ENCODE measurements at places on chromosomes 6 and 20. TPM values are rescaled to one million over a fixed set of nuclear protein-coding genes. Genes with fewer than 3 reads are reported as not detected.
A peak's percentile ranks its signal among the peaks of the same experiment; 100 is the strongest.

Gene RPP40
- 17.1 TPM for total RNA-seq

Gene CRISP2
- not detected for total RNA-seq

DNA sequence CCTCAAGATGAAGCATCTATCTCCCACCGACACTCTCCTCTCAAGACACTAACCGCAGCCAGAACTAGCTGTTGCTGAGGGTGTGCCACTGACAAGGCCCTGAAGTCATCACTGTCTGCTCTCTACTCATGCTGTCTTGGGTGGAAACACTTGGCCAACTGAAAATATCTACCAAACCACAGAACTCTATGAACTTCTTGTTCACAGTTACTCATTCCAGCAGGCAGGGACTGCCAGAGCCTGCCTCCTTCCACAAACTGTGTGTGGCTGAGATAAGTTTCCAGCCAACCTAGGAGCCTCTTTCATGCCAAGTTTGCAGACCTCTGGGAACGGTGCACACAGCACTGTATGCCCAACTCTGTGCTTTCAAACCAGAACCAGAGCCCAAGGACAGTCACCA, 45.5 kb upstream of the NXT1 start:
- peak; percentile 73 for DNase-seq

- DNase-seq, result no peak
These were observed 269.6 kb downstream of the GRIK2 start for GRCh38 chr6:101663100-101663499.

- no peak for DNase-seq
These were observed 34.1 kb downstream of the ARHGAP18 start for GRCh38 chr6:129675669-129676472.

GRCh38 chr6:146913842-146914488, 290.3 kb upstream of the STXBP5 start:
- peak; percentile 98 for DNase-seq

- DNase-seq, result peak; percentile 24
These were observed 560.6 kb downstream of the COL12A1 start for GRCh38 chr6:74645108-74645849.

Measured in myocyte (in vitro differentiated cells).